A549 treated with AZD2906 at 1 μM for 4 hours (cell line): ENCODE measurements at places on chromosomes 12 and 14. TPM values are rescaled to one million over a fixed set of nuclear protein-coding genes. Genes with fewer than 3 reads are reported as not detected.

The ANO2 gene
- total RNA-seq: 0.07 to 0.21 TPM (median 0.15 TPM) in 5 replicates

The ALX1 gene
- 4.1 to 5.0 TPM (median 4.8 TPM) in 5 replicates for total RNA-seq

The MMP17 gene
- 8.1 to 12.1 TPM (median 10.5 TPM) in 5 replicates for total RNA-seq

The BEST3 gene
- total RNA-seq: 0.82 to 1.7 TPM (median 1.2 TPM) in 5 replicates

The SERPINA12 gene
- 0.08 TPM in 1 of 5 replicates, not detected in the others for total RNA-seq

The REP15 gene
- 0.14 to 0.52 TPM (median 0.30 TPM) in 5 replicates for total RNA-seq

The SMIM41 gene
- total RNA-seq: not detected in 5 replicates

The KRT72 gene
- 0.05 TPM in 1 of 5 replicates, not detected in the others for total RNA-seq
